ENCODE measurements at places on chromosomes 5 and 9.

- DNase-seq, result no peak
Observed at GRCh38 chr5:156271569-156271968, 55.4 kb upstream of the SGCD start.

- DNase-seq, result no peak
Observed at GRCh38 chr5:26757941-26758340, 280.4 kb downstream of the CDH9 start.

- peak; percentile 77 for DNase-seq
Observed at GRCh38 chr9:11064909-11065308, 452.1 kb upstream of the PTPRD start.

GRCh38 chr9:31347082-31347617 lies 1037.3 kb upstream of the ACO1 start:
- DNase-seq, result no peak

DNA sequence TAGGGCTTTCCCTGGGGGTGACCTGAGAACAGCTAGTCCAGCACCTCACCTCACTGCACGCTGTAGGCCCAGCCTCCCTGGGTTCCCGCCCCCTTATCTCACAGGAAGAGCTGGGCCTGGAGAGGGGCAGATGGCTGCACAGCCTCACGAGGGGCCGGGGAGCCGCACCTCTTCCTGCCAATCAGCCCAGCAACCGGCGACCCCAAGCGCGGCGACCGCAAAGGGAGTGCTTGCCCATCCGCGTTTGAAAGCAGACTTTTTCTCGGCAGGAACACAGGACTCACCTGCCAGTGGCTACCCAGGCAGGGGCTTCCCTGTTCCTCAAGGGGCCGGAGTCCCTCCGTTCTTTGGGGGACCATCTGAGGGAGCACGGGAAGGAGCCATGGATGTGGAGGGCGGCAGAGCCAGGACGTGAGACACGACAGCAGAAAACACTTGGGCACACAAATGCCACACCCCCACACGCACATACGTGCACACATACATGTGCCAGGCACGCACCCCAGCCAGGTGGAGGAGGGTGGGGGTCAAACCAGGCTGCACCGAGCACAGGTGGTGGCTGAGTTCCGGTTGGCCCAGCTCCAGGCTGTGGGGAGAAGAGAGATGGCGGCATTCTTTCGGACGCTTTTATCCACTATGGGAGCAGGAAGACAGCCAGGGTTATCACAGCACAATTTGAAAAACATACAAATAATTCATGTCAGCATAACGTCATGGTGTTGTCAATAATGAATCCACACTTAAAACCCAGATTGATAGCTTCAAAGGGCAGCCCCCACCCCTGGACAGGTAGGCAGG lies 11.3 kb downstream of the TMEM250 start:
- DNase-seq, result no peak

DNA sequence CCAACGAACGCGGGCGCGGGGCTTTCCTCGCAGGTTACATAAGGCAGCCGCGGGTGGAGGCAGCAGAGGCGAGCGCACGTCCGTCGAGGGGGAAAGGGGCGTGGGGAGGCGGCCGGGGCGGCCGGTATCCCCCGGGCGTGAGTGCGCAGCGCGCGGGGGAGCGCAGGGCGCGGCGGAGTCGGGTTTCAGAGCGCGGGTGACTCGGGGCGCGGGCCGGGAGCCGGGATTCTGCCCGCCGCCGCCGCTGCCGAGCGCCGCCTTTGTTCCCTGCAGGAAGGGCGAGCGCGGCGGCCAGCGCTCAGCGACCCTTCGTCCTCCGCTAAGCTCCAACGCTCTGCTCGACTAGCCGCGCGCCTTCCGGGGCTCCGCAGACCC lies at the start of gene COL15A1:
Gene COL15A1 (plus strand): TSS at position 226 of the 375 bp plus-strand sequence. CDS start 155 bp downstream, outside the sequence.
- no peak for DNase-seq

DNA sequence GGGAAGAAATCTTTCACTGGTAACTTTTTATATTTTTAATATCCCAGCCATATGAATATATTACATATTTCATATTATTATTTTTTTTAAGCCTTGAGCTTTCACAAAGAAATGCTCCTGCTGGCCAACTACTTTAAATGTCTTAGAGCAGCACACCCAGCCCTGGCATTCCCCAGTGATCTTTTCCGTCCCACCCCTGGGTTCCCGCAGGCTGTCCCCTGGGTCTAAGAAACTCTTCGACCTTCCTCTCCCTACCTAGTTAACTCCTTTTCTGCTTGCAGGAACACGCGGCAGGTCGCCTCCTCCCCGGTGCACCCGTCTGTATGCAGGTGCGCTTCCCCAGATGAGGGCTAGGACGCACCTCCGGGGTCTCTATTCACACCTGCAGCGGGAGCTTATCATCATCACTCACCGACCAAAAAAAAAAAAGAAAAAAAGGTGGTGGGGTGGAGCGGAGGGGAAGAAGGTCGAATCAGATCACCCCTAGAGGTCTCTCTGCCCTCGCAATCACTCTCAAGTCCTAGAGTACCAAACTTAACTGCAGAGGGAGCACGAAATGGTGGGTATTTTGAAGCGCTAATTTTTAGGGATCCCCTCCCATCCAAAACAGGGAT lies 696 bp downstream of the ZFP62 start:
- no peak for DNase-seq

DNA sequence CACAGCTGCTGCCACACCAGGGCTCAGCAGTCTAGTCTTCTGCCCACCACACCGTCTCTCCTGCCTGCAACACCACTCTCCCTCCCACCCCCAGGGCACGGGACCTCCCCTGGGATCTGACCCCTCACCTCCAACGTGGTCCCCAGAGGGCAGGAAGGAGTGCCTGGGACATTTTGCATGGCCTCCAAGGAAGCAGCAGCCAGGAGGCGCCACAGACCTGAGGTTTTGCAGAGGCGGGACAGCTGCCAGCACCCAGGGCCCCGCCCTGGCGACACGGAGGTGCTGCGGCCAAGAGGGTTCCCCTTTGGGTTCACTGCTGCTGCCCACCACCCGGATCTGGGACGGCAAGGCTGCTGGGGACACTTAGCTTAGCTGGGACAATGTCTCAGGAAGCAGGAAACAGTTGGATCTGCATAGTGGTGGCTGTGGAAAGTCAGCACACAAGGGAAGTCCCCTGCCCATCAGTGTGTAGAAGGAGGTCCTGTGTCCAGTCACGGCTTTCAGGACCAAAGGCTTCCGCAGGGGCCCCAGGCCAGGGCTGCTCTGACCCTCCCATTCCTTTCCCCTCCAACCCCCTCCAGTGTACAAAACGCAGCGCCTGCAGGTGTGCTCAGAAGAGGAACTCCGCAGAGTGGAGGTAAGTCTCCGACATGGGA lies 13.8 kb downstream of the PROP1 start:
- no peak for DNase-seq

DNA sequence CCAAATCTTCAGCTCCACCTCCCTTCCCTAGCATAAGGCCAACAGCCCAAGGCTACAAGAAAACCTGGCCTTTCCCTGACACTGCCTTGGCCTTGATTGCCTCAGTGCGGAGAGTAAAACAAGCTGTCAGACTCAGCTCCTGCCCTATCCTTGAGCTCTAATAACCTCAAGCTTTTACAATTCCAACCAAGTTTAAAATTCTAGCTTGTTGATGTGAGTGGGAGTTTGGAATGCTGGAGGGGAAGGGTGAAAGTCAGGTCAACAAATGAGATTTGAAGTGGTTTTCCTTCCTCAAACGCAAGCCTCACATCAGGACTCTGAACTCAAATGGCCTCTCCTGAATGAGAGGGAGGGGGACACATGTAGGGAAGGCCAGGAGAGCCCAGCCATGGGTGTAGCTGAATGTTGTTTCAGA lies 197.0 kb upstream of the VLDLR start:
- DNase-seq, result no peak

- DNase-seq, result no peak
Observed at GRCh38 chr9:134942011-134942787, 24.5 kb upstream of the FCN1 start.

DNA sequence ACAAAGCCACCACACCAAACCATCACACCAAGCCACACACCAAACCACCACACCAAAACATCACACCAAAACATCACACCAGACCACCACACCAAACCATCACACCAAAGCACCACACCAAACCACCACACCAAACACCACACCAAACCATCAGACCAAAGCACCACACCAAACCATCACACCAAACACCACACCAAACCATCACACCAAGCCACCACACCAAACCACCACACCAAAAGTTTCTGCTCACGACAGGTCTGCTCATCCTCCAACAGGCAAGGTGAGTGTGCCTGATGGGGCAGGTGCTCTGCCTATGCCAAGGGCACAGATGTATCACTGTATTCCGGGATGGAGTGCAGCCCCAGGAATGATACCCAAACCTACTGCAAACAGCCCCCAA lies 87.9 kb upstream of the FSTL4 start:
- DNase-seq, result no peak

DNA sequence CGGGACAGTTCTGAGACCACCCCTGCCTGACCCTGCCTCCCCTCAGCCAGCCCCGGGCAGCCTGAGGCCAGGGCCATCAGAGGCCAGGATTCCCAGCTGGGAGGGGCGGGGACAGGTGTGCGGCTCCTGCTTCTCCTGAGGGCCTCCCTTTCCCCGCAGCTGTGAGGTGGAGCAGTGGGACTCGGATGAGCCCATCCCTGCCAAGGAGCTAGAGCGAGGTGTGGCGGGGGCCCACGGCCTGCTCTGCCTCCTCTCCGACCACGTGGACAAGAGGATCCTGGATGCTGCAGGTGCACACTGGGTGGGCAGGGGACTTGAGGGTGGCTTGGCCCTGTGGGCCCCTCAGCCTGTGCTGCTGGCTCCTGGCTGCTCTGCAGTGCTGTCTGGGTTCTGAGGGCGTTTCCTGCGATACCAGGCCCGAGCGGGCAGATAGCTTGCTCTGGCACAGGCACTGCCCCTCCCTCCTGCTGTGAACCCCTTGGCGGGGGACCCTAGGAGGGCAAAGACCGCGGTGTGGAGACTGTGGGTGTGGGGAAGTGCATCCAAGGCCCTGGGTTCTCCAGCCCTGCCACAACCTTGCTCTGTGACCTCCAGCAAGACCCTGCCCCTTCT lies 2.3 kb downstream of the GRHPR start:
- no peak for DNase-seq

GRCh38 chr9:101702257-101702656 lies 36.2 kb downstream of the GRIN3A start:
- no peak for DNase-seq

DNA sequence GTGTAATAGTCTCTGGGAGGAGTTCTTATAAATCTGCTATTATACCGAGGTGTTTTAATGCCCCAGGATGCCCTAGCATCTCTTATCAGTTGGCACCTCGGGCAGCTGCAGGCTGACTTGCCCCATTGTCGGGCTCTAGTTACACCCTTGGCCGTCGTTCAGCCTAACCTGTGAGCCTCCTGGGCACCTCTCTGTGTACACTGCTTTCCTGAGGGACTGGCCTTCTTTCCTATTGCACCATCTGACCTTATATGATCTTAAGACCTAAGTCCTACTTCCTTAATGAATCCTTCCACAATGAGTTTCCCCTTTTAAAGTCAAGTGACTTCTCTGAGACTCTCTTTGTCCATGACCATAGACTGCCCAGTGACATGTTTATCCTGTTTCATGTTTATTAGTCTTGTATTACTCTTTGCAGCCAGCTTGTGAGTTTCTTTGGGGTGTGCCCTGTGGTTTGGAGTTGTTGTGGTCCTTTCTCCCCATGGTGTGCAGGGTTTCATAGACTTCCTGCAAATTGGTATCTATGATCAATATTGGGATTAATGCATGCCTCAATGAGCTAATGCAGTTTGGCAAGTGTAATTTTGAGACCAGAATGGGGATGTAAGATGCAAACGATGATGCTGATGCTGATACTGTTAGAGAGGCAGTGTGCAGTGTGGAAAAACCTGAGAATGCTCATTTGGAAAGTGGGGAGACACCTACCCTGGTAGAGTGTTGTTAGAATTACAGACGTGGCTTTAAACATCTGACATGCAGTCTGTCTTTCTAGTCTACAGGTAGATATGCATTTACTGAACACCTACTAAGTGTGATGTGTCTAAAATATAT lies 4.9 kb downstream of the DAPK1 start:
- no peak for DNase-seq

- no peak for DNase-seq
Observed at GRCh38 chr5:88298425-88298824, 29.8 kb upstream of the TMEM161B start.

- DNase-seq, result no peak
Observed at GRCh38 chr5:66669086-66669861, 73.1 kb downstream of the MAST4 start.

DNA sequence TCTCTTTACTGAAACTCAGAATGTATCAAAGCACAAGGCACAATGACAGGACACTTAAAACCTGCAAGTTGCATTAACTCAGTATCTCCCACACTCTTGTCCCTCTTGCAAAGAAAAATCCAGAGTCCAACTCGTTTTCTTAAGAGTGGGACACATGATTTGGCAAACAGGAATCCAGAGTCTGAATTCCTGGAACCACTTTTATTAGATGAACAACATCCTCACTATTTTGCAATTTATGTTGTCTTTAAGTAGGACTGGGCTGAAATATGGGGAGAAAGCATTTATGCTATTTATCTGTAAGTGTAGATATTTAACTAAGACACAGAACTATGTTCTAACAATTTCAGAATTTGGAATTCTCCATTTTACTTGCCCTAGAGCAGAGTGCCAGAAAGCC lies 69.1 kb downstream of the ABCA1 start:
- DNase-seq, result no peak

- DNase-seq, result no peak
Observed at GRCh38 chr9:92745881-92746280, 18.8 kb downstream of the BICD2 start.

DNA sequence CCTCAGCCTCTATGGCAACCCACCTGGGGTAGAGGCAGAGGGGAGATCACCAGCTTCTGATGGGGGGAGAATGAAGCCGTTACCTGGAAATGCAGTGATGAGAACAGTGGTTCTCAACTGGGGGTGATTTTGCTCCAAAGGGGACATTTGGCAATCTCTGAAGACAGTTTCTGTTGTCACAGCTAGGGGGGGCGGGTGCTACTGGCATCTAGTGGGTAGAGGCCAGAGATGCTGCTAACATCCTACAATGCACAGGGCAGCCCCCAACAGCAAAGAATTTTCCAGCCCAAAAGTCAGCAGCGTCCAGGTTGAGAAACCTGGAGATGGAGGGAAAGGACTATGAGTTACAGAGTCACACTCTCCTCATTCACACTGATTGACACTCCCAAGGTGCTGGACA lies 84.5 kb downstream of the FGF1 start:
- DNase-seq, result no peak

DNA sequence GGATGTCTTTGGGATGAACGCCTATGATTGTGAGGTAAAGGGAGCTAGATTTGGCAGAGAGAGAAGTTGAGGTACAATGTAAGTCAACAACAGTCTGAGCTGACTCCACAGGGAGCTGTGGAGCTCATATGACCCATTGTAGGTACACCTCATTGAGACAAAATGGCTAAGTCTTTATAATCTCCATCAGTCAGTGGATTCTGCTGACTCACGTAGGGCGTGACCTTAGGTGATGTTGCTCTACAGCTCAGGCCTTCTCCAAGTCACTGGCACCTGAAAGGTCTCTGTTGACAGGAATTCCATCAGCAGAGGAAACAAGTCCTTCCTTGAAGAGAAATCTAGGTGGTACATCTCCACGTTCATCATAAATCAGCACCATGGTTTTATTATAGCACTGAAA lies 118.2 kb upstream of the PRR16 start:
- no peak for DNase-seq
